Midbrain (tissue), 1 donor: ENCODE measurements at places on chromosomes 16 and 17.

- DNase-seq = peak; percentile 94
These were observed at the start of gene RHOT2 for GRCh38 chr16:667780-668518. RHOT2 (plus strand) TSS chr16:668132; CDS start chr16:668200, 68 bp downstream.

- DNase-seq = no peak
These were observed 70.7 kb downstream of the C17orf67 start for GRCh38 chr17:56762988-56763387.

GRCh38 chr17:66810951-66811682 is 23.8 kb upstream of the CACNG5 start:
- DNase-seq = no peak

GRCh38 chr16:9950658-9951057 is 231.6 kb downstream of the GRIN2A start:
- no peak for DNase-seq

DNA sequence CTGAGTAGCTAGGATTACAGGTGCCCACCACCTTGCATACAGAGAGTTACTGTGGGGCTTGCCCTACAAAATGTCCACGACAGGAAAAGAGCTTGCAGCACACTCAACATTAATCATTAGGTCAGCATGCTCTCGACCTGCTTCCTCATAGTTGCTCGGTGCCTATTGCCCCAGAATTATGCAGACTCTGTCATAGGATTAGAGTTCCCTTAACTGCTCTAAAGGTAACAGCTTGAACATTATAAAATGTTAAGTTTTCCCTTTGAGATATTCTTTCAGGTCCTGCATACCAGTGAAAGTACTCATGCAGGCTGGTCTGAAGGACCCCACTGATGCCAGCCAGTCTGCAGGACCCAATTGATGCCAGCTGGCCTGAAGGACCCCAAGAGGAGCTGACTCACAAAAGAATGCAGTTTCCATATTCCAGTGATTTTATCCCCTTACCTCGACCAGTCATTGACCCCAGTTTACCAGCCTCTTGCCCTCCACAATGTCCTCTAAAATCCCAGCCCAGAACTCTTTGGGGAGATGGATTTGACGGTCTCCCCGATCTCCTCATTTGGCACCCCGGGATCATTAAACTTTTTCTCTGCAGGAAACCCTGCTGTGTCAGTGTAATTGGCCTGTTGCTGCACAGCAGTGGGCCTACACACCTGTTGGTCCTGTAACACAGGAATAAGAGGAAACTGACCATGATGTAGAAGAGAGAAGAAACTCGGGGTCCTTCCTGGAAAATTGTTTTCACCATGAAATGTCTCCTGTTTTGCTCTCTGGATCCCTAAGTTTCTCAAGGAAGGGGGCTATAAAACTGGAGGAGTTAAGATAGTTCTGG is 10.6 kb downstream of the ICAM2 start:
- DNase-seq = no peak

DNA sequence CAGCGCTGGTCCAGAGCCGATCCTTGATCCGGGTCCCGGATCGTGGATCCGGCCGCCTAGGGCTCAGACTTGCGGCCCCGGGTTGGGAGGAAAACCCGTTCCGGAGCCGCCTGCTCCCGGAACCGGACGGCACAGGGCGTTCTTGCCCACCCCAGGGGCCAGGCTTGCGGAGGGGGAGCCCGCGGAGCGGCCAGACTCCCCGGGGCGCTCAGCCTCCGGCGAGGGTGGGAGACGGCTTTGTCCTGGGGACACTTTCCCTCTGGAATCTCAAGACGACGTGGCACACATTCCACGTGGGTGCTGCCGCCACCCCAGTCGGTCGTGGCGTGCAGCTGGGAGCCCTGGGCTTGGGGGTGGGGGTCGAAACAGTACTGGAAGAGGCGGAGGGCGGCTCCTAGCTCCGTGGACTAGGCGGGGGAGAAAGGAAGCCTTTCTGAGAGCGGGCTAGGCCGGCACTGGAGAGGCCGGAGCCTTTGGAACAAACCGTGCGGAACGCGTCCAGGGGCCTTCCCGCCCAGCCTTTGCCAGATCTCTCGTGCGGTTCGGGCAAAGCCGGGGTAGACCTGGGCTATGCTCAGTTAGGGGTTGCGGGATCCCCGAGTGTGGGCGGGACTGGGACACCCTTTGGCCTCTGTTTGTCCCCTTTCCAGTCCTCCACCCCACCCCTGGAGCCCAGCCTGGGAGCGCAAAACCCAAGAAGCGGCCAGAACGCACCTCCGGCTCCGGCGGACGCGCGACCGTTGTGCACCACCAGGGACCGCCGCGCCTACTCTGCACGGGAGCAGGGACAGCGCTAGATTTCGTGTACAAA is 26.5 kb downstream of the SREBF1 start:
- DNase-seq = no peak
